NCI-H345 (cell line): ENCODE measurements at places on chromosomes 12 and 14.

DNA sequence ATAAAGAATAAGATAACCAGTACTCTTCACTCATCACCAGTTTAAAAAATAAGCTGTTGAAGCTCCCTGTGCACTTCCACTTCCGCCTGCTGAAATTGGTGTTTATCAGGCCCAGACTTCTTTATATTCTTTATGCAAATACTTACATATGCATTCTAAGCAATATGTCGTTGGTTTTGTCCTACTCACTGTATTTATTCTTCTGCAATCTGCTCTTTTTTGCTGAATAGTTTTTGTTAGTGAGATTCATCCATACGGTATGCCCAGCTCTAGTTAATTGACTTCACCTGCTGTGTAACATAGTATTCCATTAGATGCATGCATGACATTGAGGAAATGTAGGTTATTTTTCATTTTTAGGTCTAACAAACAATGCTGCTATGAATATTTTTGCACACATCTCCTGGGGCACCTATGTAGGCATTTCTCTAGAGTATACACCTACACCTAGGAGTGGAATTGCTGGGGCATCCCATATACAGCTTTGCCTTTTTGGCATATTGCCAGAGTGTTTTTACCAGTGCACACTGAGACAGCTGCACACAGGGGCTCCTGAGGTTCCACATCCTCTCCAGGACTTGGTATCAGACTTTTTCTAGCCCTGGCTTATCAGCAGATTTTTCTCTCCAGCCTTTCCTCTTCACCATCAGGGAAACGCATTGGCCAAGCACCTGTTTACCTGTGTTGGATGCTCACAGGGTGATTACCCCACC, 1.0 kb upstream of the NRIP2 start:
- peak; percentile 9 for DNase-seq

GRCh38 chr12:43858096-43858495, 22.2 kb downstream of the TMEM117 start:
- no peak for DNase-seq

- no peak for DNase-seq
These were observed 121.4 kb downstream of the SLCO1B3 start for GRCh38 chr12:20931894-20932293.

DNA sequence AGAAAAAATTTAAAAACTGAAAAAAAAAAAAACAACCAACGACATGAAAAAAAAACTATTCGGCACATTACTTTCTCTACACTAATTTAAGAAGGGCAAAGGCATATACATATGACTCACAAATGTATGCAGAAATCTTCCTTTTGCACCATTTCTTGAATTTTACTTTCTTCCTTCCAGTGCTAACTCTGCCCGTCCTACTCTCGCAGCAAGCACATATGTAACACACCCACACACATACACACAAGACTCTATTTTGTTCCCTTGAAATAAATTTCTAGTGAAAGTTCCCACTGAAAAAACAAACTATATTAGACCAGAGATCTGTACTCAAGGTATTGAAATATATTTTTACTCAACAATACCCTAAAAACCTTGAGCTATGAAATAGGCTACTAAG, 14.6 kb downstream of the BTG1 start:
- no peak for DNase-seq

- no peak for DNase-seq
These were observed 14.5 kb downstream of the RNASE3 start for GRCh38 chr14:20905676-20906075.

GRCh38 chr12:84601483-84601882, 311.1 kb downstream of the SLC6A15 start:
- no peak for DNase-seq

- no peak for DNase-seq
These were observed 333.3 kb downstream of the ZFP36L1 start for GRCh38 chr14:68459480-68460136.

GRCh38 chr14:73239393-73240241, 2.3 kb downstream of the PAPLN start:
- no peak for DNase-seq

DNA sequence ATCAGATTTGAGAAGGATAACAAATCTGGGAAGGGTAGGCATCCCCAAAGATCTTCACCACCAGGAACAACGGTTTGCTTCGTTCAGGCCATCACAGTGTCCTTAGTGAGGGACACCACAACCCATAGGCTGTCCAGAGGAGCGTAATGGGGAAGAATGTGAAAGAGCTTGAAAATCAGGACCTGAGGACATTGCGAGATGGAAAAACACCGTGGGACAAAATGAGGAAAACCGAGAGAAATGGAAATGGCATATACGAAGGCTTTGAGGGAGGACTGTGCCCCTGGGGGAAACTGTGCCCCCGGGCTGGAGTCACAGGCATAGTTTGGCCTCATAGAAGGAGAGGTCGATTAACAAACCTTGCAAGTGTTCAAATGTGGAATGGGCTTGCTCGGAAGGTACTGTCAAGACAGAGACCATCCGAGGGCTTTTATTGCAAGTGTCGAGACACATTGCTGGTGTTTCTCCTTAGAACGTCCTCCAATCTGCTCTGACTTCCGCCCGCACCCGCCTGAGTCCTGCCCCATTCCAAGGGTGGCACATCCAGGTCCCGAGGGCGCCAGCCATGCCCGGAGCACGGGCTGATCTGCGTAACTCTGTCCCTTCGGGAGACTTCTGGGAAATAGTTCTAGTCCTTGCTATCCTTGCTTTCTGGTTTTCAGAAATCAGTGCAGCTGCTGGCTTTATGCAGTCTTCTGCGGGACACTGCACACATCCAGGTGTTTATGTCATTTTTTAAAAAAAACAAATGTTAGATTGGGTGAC, 885 bp upstream of the PALS1 start:
- peak; percentile 20 for DNase-seq

DNA sequence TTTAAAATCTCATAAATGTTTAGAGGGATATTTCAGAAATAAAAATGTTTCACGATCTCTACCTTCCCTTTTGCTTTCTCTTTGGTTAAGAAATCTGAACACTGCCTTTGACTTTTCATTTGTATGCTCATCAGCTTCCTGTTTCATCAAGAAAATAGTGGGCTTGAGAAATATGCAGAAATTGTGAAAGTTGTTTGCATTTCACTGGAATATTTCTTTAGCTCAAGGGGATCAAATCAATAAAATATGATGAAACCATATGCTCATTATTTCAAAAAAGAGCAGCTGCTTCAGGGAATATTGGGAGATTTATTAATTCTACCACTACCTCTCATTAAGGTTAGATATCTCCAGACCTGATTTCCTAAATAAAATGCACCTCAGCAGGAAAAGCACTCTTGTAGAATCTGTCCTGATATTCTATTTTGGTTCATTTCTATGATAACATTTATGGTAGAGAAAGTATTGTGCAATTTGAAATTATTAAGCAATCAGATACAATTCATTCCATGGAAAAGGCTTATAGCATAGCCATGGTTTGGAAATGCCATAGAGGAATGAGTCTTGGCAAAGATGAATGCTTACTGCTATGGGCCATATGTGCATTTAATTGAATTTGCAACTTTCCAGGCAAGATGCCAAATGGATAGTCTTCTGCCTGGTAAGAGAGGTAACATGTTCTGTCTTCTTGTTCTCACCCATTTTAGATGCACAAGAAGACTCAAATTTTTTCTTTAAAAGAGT, 212.6 kb upstream of the SLC16A7 start:
- no peak for DNase-seq

GRCh38 chr12:57734591-57734990, 4.0 kb downstream of the AGAP2 start:
- DNase-seq, result no peak

DNA sequence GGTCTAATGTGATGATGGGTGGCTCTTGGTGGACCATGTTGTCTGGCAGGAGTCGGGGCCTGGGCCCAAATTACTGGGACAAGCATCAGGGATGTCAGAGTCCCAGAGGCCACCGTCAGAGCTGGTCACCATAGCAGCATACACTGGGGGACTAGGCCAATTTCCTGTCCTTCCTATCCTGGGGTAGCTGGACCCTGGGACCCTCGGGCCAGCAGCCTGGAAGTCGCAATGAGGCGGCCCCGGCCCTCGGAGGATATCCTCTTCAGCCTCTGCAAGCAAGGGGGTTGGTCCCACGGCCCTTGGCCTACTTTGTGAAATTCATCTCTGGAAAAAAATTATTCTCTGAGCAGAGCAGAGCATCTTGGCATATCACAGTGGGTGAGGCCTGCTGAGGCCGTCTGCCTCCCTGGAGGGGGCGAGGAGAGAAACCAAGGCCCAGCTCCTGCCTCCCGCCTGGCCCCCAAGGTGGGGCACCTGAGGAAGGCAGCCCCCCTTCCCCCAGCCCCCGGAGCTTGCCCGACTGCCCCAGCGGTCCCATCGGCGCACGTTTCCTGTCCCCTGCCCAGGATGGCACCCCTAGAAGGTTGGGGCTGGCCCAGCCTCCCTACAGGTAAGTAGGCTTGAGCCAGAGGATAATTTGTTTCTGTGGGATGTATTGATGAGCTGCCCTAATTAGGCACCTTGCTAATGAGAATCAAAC, 135.0 kb upstream of the MYL2 start:
- no peak for DNase-seq

GRCh38 chr14:39169541-39169900, 612 bp downstream of the TRAPPC6B start:
- DNase-seq, result no peak

DNA sequence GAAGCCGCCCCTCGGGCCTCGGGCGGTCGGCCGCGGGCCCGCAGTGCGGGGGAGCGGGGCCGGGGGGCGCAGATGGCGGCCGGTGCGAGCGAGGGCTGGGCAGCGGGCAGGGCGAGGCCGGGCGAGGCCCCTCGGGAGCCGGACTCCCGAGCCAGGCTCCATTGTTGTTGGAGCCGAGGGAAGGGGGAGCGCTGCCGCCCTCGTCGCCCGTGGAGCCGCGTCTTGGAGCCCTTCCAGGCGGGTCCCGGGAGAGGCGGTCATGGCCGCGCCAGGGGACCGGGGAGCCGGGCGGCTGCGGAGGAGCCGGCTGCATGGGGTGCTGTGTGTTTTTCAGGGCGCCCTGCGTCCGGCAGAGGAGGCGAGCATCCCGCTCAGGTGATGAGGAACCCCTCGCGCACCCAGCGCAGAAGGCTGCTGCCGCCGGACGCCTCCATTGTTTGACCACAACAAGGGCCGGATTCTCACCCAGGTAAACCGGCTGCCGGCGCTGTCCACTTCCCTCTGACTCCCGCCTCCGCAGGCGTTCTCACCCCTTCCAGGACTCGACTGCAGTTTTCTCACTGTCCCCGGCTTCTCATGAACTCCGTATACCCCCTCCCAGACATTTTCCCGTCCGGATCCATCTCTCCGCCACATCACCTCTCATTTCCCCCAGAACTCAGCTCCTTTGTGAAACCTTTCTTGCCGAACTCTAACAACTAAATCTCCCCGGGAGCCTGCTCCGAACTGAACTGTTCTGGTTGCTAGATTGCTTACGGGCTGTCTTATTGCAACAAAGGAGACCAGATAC, 732 bp downstream of the ZNF664 start:
- peak; percentile 44 for DNase-seq

- no peak for DNase-seq
These were observed 443.2 kb upstream of the TMEM132C start for GRCh38 chr12:127823801-127824200.

DNA sequence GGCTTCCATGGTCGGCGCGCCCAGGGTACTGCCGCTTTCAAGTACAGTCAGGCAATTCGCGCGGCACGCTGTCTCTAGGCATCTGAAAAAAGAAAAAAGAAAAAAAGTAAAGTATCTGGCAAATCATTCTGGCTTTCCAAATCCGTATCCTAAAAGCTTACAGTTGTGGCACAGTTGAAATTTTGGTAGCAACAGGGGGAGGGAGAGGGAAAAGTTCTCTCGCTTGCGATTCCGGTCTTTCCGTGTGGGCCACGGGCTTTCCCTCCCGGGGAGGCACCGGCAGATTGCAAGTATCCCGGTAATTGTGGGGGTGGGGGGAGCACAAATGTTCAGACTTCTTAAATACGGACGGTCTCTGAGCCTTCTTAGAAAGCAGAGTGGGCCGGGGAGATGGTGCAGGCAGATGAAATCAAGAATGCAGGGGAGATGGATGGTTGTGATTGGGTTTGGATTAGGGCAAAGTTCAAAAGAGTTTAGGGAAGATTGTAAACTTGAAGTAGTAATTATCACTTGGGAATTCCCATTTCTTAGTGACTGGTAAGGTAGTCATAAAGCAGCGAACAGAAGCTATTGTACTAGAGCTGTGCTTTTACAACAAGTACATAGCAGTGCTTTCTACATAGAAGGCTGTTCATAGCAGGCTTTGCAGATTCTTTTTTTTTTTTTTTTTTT, 1.2 kb downstream of the SOCS2 start:
- DNase-seq, result no peak

DNA sequence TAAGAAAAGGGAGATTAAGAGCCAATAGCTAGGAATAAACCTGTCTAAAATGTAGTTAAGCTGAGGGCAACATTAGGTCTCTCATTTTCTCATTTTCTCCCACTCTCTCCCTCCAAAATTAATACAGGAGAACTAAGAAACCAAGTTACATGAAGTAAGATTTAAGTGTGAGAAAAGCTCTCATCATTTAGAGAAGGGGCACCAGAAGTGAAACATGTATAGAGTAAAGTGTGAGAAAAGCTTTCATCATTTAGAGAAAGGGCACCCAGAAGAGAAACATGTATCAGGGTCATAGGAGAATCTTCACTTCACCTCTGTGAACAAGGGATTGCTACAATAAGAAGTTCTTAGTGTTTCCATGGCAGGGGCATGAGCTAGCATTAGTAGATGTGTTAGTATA, 132.4 kb upstream of the CNTN1 start:
- no peak for DNase-seq

DNA sequence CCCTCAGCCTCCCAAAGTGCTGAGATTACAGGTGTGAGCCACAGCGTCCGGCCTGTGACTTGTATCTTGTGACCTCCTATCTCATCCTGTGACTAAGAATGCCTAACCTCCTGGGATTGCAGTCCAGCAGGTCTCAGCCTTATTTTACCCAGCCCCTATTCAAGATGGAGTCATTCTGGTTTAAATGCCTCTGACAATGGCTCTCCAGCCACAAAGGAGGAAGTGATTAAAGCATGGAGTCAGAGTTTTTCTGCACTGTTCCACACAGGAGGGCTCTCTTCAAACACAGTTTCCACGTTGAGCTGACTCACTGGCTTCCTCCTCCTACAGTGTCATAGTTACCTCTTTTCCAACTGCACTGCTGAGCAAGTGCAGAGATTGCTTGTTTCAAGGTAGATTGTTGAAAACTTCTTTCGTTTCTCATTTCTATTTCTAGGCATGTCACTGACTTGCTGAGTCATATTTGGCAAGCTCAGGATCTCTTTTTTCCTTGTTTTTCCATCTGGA, 383.8 kb downstream of the PCNX1 start:
- DNase-seq, result peak; percentile 12

DNA sequence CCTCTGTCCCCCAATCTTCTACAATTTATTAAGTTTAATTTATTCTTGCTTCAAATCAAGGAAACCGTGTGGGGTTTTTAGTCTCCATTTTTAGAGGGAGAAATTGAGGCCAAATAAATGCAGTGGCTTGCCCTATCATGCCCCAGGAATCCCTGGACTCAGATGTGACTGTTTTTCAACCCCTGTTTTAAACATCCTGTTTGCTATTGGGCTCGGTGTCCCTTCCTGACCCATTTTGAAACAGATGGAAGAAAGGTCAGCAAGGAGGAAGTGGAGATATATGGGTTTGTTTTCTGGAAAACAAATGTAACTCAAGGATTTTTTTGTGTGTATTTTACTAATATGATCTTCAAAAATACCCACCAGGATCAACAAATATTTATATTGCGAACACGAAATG, 84.7 kb downstream of the DACT1 start:
- DNase-seq, result no peak

- DNase-seq, result no peak
These were observed 107.6 kb downstream of the C12orf50 start for GRCh38 chr12:87921621-87922020.
